ENCODE measurements at places on chromosomes 7 and 10. TPM values are rescaled to one million over a fixed set of nuclear protein-coding genes. Genes with fewer than 3 reads are reported as not detected.

The HMX2 gene
- not detected for total RNA-seq

The LBX1 gene
- total RNA-seq = not detected

DNA sequence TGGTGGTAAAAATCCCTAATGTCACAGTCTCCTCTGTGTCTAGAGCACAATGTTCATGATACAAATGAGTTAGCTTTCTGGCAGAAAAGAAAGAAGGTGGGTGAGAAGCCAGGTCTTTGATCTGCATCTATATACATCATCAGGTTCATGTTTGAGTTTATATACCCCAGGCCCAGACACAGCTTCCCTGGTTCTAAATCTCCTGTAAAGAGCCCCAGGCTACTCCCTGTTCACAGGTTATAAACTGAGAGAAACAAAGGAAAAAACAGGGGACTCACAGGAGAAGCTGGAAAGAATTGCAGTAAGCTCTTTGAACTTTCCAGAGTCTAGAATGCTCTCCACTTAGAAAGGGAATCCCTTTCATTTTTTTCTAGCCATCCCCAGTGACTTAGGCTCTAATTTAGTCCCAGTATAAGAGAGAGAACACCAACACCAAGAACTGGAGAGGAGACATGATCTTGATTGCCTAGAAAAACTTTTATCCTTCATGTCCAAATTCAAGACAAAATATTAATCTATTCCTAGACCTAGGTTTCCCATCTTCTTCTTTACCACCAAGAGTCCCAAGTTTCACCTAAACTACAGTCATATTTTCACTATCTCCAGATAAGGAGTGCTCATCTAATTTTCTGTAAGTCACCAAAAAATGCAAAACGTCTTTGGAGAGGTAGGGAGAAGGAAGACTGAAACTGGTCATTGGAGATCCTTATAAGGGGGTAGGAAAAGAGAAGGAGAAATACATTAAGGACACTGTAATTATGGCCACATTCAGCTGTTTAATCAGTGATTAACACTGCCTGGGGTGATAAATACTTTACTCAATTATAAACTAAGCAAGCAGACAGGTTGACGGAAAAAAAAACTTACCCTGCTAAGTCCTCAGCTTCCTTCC lies 469 bp downstream of the MSS51 start:
- no peak for DNase-seq

The FFAR4 gene
- total RNA-seq = not detected

GRCh38 chr10:96740141-96740540 lies 19.8 kb upstream of the PIK3AP1 start:
- no peak for DNase-seq

The EPO gene
- total RNA-seq = not detected

GRCh38 chr10:100709146-100710082 lies 36.0 kb upstream of the PAX2 start:
- no peak for DNase-seq

DNA sequence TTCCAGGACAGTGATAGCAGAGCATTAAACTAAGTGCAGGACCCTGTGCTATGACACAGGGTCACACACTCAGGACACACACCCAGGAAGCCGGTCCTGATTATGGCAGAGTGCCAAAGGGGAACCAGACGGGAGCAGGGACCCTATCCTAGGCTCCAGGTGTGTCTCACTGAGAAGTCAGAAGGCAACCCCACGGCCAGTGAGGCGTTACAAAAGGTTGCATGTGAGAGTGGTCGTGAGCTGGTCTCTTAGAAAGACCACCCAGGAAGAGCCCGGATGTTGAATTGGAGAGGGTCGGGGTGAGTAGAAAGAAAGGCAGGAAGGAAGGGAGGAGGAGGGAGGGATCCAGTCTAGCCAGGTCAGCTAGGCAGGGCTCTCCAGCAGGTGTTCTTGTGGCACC lies 31.0 kb downstream of the FRMPD2 start:
- no peak for DNase-seq

The CYP26C1 gene
- 0.20 TPM for total RNA-seq

The SPDYE11 gene
- not detected for total RNA-seq

Measured in CD4-positive, alpha-beta memory T cell (primary cell).